Effector CD4-positive, alpha-beta T cell (primary cell): ENCODE measurements at places on chromosomes 16 and 17.

DNA sequence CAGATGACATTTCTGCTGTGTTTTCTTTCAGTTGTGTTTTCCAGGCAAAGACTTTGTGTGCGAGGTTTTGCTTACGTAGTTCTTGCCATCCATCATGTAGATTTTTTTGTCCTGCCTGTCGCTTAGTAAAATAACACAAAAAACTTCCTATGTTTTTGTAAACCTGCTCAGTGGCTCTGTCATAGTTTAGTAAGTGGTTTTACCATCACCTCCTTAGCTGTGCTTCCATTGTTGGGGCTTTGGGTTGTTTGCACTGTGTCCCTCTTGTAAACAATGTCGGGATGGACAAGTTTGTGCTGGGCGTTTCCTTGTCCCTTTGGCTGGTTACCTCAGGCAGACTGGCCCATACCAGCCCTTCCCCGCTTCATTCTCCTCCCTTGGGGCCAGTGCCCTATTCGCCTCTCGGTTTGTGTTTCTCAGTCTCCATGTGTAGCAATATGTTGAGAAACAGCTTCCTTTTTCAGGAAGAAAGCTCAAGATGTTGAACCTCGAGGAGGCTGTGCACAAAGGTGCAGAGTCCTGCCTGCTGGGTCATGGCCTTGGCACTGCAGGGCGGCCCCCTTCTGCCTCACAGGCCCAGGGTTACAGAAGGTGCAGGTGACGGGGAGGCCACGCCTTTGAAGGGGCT is 74.6 kb downstream of the KSR1 start:
- no peak for DNase-seq

DNA sequence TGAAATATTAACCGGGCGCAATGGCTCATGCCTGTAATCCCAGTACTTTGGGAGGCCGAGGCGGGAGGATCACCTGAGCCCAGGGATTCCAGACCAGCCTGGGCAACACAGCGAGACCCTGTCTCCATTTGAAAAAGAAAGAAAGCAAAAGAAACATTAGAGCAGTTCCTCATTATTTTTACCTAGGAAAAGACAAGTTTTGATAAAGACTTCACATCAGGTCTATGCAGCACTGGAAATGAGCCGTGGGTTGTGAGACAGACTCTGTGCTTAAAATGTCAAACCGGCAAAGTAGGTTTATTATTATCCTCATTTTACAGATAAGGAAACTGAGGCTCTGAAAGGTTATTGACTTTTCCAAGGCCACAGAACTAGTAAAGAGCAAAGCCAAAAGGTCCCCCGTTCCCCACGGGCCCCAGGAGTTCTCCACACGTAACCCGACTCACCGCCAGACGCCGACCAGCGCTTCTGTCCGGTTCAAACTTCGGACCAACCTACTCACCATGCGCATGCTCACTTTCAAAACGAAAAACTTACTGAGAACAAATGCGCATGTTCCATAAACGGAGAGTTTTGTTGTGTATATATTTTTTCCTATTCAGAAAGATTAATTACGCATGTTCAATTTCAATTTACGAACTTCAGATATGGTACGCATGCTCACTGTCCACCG is 356 bp downstream of the TUBD1 start:
- no peak for DNase-seq

DNA sequence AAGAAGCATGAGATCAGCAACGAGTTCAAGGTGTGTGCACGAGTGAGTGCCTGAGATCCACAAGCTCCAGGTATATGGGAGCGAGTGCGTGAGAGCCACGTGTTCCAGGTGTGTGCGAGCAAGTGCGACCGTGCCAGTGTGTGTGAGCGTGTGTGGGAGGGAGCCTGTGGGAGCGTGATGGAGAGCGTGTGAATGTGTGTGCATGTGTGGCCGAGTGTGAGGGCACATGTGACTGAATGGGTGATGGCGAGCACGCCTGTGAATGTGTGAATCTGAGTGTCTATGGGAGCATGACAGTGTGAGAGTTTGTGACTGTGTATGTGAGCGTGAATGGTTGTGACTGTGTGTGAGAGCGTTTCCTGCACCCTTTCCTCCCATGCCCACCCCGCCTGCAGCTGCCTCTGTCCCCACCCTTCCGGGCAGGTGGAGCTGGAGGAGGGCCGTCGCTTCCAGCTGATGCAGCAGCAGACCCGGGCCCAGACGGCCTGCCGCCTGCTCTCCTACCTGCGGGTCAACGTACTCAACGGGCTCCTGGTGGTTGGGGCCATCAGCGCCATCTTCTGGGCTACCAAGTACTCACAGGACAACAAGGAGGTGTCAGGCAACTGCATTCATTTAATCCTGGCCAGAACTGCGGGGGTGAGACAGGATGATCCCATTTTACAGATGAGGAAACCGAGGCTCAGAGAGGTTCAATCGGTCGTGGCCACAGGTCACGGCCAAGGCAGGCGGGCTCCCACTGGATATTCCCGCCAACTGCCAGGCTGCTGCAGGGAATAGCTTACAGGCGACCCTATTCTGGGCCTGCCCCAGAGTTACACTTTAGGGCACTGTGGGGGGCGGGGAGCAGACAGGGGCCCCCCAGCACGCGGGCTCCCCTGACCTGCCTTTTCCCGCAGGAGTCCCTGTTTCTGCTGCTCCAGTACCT is 3.7 kb downstream of the TMC8 start:
- peak; percentile 79 for DNase-seq

GRCh38 chr16:10362077-10362863 is 23.6 kb upstream of the ATF7IP2 start:
- no peak for DNase-seq

DNA sequence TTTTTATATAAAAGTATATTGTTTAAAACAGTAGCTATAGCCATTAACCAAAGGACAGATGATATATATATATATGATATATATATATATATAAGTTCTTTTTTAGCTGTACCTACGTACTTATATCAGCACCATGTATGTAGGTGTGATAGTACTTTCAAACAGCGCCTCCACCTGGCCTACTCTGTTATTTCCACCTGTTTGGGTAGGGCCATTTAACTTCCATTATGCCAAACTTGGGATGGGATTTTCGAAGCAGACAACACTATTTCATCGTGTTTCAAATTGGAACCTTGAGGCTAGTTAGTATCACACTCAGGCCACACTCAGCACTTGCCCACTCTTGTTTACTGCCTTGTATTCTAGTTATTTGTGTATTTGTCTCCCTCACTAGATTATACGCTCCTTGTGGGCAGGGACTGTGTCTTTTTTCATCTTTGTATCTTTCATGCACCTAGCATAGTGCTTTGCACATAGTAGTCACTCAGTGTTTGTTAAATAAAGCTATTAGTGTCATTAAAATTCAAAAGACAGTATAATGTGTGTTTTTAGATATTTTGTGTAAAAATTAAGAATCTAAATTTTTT is 11.8 kb upstream of the CLTC start:
- no peak for DNase-seq

GRCh38 chr16:84864326-84864955 is 44.7 kb downstream of the CRISPLD2 start:
- no peak for DNase-seq

DNA sequence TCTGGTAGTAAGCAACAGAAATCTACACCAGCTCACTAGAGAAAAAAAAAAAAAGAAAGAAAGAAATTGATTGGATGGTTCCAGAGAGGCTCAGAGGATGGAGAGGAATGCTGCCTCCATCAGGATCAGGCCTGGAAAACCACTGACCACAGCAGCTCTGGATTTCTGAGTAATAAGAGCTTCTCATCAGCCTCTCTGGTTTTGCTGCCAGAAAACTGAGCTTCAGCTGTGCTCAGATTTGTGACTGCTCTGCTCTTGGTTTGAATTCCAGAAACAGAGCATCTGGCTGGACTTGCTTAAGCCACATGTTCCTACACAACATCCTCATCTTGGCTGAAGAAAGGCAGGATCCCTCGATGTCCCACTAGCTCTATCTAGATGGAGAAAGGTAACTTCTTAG is 25.9 kb downstream of the IRX6 start:
- no peak for DNase-seq

GRCh38 chr17:17080181-17080631 is 37.9 kb downstream of the MPRIP start:
- no peak for DNase-seq

GRCh38 chr16:61306204-61306603 is 730.0 kb downstream of the CDH8 start:
- no peak for DNase-seq

DNA sequence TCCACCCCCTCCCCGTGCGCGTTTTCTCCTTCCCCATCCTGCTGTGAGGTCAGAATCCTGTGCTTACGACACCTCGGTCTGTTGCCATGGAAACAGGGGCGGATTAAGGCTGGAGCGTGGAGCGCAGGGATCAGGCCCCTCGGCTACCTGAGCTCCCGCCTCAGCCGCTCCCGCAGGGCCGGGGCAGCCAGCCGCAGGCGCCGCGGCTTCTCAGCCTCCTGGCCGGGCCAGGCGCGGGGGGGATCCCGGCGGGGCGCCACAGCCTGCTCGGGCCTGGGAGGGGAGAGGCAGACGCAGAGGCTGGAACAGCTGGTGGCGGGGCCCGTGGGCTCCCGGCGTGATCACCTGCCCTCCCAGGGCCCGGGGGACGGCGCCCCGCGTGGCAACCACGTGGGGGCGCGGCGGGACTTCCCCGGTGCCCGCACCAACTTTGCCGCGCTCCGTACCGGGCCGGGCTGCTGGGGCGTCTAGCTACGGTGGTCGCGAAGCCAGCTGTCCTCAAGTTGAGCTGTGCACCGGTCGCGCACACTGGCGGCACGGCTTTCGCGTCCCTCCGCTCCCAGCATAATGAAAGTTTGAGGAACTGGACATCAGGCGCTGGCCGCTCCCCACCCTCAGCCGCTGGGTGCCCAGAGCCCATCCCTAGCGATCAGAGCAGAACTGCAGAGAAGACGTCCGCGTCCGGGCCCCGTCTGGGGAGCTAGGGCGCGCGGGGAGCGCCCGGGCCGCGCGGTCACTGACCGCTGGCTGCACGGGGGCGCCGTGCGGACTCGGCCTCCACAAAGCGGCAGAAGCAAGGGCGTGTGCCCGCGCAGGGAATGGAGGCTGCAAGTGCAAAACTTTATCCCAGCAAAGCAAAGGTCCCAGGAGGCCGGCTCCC is 1.2 kb downstream of the RTN4RL1 start:
- no peak for DNase-seq

DNA sequence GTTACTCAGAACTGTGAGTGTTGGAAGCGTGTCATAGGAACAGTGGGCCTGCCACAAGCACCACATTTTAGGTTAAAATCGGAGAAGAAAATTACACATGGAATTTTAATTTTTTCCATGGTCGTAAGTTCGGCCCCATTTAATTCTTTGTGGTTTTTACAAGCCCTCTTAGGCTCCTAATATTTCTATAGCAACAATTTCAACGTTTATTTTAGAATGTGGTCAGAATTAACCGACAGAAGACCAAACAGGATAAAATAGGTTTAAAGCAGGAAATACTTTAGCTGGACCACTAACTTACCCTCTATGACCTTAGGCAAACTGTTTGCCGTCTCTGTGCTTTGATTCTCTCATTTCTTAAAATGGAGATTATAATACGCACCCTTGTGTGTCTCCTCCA is 69.9 kb downstream of the FTO start:
- no peak for DNase-seq

- peak; percentile 88 for DNase-seq
These were observed 1.0 kb downstream of the MNT start for GRCh38 chr17:2399572-2400473.

DNA sequence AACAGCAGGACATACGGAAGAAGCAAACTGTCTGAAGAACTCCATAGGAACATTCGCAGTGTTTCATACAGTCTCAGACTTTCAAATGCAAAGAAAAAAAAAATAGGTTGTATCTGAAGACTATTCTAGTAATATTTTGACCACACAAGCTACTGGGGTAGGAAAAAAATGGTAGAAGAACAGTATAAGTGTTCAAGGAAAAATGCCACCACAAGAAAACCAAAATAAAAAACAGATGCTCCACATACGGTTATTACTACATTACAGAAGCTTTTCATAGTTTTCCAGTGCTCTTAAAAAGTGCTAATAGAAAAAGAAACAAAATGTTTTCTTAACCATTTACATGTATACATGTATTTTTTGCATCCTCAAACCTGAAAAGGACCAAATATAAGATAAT is 3.7 kb downstream of the NCOR1 start:
- no peak for DNase-seq

DNA sequence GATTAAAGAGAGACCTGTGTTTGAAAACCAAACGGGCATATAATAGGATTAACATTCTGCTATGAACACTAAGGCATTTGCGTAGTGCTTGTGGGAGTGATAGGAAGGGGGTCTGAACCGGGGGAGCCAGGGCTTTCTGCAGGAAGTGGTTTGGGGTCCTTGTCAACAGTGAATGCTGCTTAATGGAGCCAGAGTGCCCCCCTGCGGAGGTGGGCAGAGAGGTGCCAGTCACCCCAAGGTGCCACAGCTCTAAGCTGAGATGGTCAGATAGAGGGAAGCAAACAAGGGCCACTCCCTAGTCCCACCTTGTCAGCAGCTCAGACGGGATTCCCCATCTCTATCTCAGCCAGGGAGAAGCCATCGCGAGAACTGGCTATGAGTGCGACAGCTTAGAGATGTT is 17.7 kb downstream of the NAA60 start:
- peak; percentile 17 for DNase-seq

- DNase-seq = peak; percentile 16
These were observed 1.7 kb upstream of the NLRC3 start for GRCh38 chr16:3578610-3579551.

DNA sequence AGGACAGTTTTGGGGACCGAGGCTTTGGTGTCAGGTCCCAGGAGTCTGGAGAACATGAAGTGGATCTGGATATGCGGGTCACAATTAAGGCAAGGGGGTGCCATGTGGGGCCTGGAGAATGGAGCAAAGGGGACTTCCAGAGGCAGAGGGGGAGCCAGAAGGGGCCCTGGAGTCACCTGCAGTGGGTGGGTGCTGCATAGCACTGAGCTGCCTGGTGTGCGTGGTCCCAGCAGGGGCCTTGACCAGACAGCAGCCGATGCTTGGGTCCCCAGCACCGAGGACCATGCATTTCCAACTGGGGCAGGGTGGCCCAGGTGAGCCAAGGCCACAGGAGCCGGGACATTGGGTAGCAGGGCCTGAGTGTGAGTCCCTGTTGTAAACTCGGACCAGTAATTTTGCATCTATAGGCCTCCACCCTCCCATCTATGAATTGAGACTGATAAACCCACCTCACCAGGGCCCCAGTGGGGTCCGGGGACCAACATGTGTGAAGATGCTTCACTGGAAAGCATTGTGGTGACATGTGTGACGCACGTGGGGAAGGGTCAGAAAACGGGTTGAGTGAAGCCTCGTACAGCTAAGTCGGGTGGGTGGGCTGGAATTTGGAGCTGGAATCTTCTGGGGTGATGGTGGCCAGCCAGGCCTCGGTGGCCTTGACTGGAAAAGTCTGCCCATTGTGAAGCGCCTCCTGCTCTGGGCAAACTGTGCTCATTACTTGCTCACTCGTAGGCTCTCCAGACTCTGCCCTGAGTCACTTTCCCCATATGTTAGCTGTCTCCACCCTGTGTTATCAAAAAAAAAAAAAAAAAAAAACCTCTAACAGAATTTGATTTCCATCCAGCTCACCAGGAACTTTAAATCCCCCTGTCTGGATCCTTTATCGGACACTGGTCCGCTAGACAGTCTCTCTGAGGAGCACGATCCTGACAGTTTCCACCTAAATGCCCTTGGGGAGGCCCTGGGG is 90.5 kb upstream of the ZNF469 start:
- DNase-seq = no peak
